ENCODE measurements at places on chromosomes 1 and 21. TPM values are rescaled to one million over a fixed set of nuclear protein-coding genes. Genes with fewer than 3 reads are reported as not detected.

- no peak for DNase-seq
Observed at GRCh38 chr1:92995441-92996430, 34.5 kb upstream of the DIPK1A start.

DNA sequence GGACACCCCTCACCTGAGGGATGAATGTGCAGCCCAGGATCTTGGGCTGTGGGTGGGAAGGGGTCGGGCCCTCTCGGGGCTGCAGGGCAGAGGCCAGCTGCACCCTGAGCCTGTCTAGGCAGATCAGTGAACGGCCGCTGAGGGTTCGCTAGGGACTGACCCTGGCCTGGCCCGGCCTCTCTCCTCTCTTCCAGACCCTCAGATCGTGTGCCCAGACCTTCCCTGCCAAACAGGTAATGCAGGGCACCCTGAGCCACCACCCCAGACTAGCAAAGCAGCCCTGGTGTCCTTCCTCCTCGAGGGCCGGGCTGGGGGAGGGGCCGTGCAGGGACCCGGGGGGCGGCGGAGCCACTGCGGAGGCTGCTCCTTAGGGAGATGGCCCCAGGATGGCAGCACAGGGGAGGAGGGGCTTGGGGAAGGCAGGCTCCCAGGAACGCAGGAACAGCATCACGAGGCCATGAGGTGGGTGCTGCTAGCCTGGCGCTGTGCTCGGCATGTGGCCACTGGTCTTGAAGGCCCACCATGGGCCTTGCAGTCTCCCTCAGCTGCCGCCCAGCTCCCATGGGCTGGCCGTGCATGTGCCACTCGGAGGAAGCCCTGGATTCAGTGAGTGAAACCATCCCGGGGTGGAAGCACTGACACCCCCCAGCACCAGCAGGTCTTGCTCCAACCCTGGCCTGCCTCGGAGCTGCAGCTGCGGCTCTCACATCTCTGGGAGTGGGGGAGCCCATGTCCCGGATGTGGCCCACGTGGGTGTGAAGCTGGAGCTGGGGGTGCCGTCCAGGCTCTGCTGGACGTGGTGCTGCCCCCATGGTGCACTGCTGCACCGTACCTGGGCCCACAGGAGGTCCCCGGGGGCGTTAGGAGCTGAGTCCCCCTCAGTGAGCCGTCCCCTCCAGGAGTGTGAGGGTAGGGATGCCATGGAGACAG is 28.7 kb downstream of the COL6A2 start:
- no peak for DNase-seq

DNA sequence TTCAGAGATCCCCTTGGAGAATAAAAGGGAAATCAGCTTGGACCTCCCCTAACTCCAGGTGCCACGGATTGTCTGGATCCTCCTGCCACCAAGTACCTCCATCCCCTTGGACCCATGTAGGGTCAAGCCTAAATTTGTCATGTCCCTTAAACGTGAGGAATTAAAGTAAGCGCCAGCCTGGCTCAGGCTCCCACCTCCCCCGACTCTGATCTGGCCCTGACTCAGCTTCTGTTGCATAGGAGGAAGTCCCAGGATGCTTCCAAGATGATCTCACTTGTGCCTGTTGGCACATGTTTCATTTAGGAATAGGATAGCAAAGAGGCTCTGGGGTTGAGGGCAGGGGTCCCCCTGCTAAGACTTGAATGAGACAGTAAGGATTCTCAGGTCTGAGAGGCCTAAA is 231.9 kb upstream of the JUN start:
- DNase-seq, result no peak

CNIH3 gene
- 2.3 TPM for total RNA-seq

ANKRD35 gene
- total RNA-seq, result not detected
